Activated CD8-positive, alpha-beta memory T cell treated with anti-CD3 and anti-CD28 coated beads for 4 hours (primary cell): ENCODE measurements at places on chromosomes 5 and 9.

DNA sequence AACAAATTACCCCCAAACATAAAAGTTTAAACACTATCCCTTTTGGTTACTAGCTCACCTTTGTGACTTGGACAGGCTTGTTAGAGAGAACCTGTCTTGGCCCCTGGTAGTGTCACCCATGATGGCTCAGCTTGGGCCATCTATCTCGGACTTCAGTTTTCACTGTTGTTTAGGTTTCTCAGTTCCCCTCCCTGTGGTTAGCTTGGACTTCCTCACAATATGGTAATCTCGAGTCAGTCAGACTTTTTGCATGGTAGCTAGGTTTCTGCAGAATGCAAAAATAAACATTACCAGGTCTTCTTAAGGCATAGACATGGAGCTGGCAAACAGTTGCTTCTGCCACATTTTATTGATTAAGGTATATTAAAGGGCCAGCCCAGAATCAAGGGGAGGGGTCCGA lies 324.3 kb upstream of the RORB start:
- no peak for DNase-seq

DNA sequence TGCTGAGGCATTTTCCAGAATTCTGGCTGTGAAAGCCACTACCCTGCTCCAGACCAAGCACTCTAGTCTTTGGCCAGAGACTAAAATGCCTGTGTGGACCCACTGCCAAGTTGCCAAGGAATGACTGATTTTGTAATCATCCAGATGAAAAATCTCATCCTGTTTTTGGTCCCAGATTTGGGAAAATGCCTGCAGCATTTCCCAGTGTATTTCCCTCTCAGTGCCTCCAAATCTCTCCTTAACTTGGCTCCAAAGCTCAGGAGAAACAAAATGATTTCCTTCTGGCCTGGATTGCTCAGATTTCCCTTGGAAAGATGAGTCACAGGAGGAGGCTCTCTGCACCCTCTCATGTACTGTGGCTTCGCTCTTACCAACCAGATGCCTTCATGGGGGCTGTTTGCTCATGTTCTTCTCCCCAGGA lies 335.2 kb upstream of the TARS1 start:
- DNase-seq, result no peak

GRCh38 chr5:147190331-147190730 lies 44.5 kb upstream of the STK32A start:
- no peak for DNase-seq

GRCh38 chr9:87250205-87250604 lies 247.5 kb upstream of the DAPK1 start:
- no peak for DNase-seq

- no peak for DNase-seq
Observed at GRCh38 chr9:15430920-15431844, 8.5 kb downstream of the SNAPC3 start.

DNA sequence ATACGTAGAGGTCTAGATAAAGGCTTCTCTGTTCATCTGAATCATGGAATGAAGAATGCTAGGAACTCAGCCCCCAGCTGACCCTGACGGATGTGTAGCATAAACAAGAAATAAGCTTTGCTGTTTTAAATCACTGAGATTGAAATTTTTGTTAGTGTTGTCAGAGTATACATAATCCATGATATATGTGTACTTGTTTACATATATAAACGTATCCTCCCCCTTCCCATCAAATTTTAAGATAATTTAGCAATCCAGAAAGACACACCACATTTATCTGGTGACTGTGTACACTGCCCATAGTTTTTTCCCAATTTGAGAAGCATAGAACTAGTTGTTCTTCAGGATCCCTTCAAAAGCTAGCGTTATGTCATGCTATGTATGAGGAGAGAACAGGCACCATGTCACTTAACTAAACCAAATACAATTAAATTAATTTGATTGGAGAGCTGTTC lies 80.8 kb upstream of the OSMR start:
- no peak for DNase-seq

DNA sequence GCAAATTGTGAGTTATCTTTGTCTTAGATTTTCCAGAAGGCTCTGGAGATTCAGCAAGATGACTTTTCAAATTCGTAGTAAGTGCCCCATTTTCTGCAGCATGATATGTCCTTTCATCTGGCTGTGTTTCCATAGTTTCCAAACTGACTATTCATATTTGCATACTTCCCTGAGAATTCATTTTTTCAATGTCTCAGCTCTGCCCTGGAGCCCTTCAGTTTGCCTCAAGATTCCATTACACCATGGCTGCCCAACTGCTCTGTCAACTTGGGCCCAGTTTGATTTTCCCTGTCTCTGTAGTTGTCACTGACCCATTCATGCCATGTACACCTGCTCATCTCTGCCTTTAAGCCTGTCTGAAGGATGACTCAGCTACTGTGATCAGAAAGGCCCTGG lies 94.2 kb upstream of the RUSC2 start:
- no peak for DNase-seq

GRCh38 chr5:109833946-109834345 lies 144.2 kb downstream of the MAN2A1 start:
- no peak for DNase-seq

DNA sequence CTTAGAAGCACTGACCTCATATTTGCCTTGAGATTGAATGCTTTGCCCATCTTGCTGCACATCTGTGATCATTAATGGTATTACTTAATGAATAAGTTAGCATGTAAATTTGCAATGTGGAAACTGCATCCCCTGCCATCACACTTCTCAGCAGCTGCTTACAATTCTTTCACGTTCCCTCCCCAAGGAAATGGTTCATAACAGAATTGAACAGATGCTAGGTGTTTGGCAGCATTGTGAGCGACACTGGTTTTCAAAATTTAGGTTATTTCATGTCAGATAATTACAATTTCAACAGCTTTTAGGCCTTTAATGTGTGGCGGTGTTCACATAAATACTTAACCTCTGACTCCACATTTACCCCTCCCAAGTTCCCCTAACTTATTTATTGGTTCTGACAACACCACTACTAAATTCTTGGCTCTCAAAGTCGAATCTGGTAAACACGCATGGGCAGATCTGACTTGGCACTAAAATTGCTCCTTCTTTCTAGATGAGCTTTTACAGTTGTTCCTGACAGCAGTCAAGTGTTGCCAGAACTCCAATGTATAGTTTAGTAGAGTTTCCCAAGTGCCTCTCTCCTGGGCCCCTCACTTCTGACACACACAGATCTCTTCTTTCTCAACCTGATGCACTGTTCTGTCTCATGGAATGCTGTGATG lies 46.8 kb downstream of the SLC1A3 start:
- no peak for DNase-seq

DNA sequence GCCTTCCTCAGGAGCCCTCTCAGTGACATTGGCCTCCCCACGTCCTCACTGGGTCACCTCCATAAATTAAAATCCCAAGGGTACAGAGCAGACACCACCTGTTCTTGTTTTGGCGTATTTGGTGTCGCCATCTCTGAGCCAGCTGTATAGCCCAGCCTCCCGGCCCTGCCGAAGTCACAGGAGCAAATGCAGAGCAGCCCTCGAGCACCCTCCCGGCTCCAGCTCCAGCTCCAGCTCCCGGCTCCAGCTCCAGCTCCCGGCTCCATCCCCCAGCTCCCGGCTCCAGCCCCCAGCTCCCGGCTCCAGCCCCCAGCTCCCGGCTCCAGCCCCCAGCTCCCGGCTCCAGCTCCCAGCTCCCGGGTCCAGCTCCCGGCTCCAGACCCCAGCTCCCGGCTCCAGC lies 74.3 kb downstream of the ZNF354C start:
- DNase-seq, result no peak

- no peak for DNase-seq
Observed at GRCh38 chr5:117863586-117864296, 1124.6 kb downstream of the DTWD2 start.

DNA sequence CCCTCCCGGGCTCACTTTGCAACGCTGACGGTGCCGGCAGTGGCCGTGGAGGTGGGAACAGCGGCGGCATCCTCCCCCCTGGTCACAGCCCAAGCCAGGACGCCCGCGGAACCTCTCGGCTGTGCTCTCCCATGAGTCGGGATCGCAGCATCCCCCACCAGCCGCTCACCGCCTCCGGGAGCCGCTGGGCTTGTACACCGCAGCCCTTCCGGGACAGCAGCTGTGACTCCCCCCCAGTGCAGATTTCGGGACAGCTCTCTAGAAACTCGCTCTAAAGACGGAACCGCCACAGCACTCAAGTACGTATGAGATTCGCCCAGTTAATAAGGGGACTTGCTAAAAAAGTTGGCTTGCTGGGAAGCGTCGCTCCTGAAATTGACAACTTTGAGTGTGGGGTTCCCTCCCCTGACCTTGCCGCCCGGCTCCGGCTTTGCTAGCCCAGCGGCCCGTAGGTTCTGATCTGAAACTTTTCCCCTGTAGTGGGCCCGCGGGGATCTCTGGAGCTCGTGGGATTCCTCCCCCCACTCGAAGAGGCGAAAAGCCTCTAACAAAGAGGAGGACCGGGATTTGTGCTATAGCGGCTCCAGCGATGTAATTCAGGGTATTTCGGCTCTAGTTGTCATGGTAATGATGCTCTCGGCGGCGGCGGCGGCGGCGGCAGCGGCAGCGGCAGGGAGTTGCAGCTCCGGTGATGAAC lies 572 bp downstream of the NR4A3 start:
- DNase-seq, result peak; percentile 13

GRCh38 chr9:94726495-94727191 lies at the start of gene AOPEP:
TSS of gene AOPEP (plus strand) at chr9:94726699. CDS start at chr9:94759784, 33,085 bp downstream.
- DNase-seq, result peak; percentile 98

GRCh38 chr5:95070866-95071265 lies 214.0 kb downstream of the MCTP1 start:
- DNase-seq, result no peak

GRCh38 chr9:72984991-72985390 lies 32.1 kb upstream of the ALDH1A1 start:
- DNase-seq, result no peak

- no peak for DNase-seq
Observed at GRCh38 chr5:109399092-109399759, 10.5 kb downstream of the PJA2 start.

DNA sequence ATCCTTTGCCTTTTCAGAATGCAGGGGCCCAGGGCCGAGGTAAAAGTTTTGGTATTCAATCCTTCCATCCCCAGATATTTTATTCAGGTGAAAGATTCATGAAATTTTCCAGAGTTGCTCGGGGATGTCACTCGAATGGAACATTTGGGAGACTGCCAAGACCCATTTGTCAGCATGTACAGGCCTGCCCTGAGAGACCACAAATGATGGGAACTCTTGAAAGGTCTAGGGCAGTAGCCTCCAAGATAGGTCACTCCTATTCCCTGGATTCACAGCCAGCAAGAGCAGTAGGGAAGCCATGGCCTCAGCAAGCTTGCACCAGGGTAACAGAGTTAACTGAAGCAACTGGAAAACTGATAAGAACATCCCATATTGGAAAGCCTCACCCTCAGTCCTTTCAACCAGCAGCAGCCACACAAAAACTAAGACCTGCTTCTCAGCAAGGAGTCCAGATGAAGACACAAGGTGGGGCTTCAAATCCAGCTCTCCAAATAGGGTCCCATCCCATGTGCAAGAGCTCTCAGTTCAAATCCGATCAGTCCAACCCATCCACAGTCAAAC lies 12.5 kb downstream of the CARD6 start:
- DNase-seq, result no peak

GRCh38 chr5:113692466-113692865 lies 179.0 kb downstream of the YTHDC2 start:
- no peak for DNase-seq

DNA sequence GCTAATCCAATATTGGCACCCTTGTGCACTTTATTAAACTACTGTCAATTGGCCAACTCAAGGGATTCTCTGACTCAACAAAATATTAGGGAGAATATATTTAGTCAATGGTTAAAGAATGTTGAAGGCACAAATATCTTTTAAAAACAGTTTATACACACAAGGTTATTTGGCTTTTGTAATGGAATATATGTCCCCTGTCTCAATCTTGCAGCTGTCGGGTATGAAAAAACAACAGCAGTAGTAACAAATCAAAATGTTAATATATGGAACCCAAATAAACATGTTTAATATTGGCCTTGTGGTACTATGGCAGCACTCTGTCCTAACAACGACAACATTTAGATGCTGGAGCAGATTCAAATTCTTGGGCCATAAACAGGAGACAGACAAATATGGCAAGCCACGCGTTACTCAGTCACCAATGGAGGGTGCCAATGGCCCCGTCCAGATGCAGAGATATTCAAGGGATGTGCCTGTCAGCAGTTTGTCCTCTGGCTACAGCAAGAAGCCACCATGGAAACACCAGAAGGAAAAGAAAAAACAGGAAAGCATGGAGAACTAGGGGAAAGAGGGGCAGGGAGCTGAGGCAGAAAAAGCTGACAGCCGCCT lies 342.0 kb downstream of the NDUFS4 start:
- no peak for DNase-seq

DNA sequence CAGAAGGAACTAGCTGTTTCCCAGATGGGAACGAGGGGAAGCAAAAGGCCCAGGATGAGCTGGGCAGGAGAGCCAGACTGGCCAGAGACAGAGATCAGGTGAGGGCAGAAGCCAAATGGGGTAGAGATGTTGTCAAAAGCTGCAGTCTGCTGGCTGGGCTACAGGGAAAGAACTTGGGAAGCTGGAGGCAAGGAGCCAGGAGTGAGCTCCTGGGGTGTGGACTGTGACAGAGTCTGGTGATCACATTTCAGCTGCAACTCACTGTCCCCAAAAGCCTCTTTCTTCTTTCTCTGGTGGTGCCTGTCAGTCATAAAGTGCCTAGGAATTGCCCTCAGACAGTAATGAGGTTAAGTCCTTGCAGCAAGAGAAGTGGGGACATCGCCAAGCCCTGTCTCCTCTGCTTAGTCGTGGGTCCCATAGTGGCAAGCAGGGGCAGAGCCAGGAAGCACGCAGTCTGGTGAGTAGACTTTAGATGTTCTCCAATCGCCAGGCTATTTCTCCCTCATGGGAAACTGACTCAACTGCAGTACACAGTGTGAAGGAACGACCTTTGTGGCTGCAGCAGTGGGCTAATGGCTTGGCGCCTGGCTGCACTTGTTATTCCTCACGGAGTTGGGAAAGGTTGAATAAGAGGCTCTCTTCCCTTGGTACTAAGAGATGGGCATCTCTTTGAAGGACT lies 2.5 kb upstream of the FSD1L start:
- no peak for DNase-seq

GRCh38 chr5:151008906-151009305 lies 11.5 kb upstream of the GPX3 start:
- DNase-seq, result no peak

GRCh38 chr5:178468196-178468685 lies 122.0 kb downstream of the COL23A1 start:
- no peak for DNase-seq

GRCh38 chr5:74664551-74664950 lies 20.5 kb upstream of the HEXB start:
- no peak for DNase-seq

- DNase-seq, result no peak
Observed at GRCh38 chr5:78534148-78534904, 114.2 kb downstream of the LHFPL2 start.

- no peak for DNase-seq
Observed at GRCh38 chr9:119375892-119376291, 6.7 kb upstream of the BRINP1 start.

GRCh38 chr5:144134194-144134826 lies 36.1 kb downstream of the YIPF5 start:
- DNase-seq, result no peak
